Sigmoid colon (tissue), 7 donors: ENCODE measurements at places on chromosomes 4 and X.

- no peak for DNase-seq
These were observed 195.7 kb downstream of the SPATA18 start for GRCh38 chr4:52246827-52247226.

- no peak for DNase-seq
These were observed 15.3 kb downstream of the SEPSECS start for GRCh38 chr4:25144870-25145481.

DNA sequence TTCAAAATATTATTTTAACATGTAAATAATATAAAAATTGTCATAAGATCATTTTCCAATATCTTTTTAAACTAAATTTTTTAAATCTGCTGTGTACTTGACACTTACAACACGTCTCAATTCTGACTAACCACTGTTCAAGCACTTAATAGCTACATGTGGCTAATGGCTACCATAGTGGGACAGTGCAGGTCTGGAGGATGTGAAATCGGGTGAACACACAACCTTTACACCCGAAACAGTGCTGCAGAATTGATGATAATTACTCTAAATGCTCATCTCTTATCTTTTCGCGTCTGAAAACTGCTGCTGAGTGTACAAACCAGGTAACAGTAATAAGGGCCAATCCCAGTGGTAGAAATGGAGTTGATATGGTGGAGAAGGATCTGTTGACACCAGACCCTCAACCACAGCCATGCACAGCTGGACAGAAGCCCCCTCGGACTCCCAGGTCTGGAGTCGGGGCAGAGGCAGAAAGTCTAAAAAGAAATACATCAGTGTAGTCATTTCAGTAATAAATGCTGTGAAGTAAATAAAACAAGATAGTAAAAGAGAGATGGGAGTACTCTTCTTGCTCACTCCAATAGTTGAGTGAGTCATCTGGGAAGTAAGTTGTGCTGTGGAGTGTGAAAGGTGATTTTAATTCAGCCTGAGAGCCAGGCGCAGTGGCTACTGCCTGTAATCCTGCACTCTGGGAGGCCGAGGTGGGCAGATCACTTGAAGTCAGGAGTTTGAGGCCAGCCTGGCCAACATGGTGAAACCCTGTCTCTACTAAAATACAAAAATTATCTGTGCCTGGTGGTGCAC, 150.0 kb downstream of the CBR4 start:
- DNase-seq, result no peak

DNA sequence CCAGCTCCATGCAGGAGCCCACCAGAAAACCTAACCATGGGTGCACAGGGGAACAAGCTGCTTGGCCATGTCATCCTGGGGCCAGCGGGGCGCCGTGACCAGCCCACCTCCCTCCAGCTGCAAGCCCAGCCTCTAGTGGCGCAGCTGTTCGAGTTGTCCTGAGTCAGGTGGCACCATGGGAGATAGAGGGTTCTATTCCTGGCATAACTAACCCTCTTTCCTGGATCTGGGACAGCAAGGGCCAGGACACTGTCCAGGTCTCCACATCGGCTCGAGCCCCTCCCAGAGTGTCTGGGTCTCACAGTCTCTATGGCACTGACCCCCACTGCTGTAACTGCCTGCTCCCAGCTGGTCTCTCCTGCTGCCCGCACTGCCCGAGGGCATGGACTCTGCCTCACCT, 16.7 kb downstream of the ABLIM2 start:
- DNase-seq, result no peak

DNA sequence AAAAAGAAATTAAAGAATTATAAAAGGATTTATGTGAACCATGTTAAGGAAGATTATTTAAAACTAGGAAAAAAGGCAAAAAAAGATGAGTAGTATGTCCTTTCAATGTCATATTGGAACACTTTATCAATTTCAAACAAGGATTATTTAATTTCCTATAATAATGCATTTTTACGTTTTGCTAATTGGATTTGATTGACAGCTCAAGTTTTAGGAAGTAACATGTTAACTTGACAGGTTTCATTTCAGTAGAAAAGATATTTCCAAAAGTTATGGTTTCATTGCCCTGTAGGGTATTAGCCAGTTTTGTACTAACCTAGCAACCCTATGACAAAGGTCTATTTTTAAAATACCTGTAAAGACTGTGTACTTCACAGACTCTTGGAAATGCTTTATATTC, 379.6 kb upstream of the ZFP42 start:
- DNase-seq, result no peak

DNA sequence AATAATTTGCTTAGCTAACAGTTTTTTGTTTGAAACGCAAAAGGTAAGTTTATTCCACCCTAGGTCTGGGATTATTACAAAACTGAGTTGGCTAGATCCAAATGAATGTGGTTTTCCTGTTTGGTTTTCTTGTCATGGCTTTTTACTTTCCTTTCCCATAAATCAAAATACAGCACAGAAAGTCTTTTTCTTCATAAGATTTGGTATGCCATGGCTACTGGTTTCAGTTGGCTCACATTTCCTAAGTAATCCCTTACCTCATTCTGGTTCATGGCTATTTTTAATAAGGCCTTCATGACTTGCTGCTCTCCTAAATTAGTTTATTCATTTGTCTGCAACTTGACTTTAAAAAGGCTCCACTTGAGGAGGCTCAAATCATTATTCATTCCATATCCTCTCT, 12.9 kb upstream of the PAK3 start:
- DNase-seq, result no peak

DNA sequence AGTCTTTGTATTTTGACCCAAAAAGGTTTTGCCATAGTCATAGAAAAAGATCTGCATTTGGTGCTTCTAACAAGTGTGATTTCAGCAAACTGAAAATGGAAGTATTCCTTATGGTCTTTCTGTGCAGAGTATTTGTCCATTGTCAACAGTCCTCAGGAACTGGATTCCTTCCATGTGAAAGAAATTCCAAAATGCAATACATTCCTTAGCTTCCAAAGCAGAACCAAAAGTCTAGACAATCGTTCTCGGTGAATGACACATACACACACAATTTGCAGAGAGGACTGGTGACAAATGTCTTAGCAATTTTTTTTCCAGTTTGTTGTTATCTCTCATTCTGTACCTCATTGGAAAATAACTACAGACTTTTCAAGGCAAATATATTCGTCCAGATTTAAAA, 562.2 kb upstream of the SLIT2 start:
- no peak for DNase-seq

DNA sequence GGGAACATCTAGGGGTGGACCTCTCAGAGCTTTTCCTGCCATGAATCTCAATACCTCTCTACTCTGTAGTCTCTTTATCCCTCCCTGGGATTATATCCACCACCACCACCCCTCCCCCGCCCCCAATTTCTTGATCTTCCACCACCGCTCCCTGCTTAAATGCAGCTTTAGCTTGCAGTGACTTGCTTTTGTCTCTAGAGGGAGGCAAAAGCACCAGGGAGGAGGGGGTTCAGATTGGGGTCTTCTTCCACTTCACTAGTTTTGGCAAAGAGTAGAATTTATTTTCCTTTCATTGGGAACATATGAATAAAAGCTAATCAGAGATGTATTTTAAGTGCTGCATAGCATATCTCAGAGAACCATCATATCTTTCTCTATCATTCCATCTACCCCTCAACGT, 5.5 kb downstream of the ARHGAP36 start:
- DNase-seq, result no peak

- no peak for DNase-seq
These were observed 25.7 kb upstream of the SHISA3 start for GRCh38 chr4:42371305-42372252.

DNA sequence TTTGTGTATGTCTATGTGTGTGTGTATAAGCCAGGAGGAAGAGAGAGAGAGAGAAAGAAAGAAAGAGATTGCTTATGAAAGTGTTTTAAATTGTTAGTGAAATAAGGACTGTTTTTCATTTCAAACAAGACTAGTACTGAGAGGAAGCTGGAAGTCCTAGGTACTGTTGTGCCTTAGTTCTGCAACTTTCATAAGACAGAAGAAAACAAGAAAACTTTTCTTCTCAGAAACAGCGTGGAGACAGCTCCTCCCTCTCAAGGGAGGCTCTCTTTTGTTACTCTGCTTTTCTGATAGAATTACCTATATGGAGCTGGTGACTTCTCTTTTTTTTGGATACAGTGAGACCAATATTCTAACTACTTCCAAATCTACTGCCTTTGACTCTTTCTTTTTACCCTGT, 62.5 kb downstream of the BANK1 start:
- DNase-seq, result no peak

- DNase-seq, result no peak
These were observed 24.0 kb downstream of the ASB9 start for GRCh38 chrX:15245896-15246295.

DNA sequence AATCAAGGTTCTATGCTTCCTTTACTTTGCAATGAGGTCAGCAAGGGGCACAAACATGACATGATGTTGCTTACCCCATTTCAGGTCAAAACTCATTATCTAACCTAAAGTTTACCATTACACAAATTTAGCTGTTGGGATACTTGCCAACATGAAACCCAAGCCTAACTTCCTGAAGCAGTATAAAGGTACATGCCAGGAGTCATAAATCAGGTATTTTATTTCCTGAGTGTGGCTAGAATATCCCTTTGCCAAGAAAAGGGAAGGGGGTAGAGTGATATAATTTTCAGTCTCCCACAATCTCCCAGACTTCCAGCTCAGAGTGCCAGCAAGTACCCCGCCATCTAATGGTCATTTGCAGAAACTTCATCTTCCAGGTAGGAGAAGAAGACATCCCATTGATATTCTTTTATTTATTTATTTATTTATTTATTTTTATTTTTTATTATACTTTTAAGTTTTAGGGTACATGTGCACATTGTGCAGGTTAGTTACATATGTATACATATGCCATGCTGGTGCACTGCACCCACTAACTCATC, 136.6 kb downstream of the NEXMIF start:
- DNase-seq, result no peak

GRCh38 chr4:35325908-35326453, 918.3 kb downstream of the ARAP2 start:
- DNase-seq, result no peak

DNA sequence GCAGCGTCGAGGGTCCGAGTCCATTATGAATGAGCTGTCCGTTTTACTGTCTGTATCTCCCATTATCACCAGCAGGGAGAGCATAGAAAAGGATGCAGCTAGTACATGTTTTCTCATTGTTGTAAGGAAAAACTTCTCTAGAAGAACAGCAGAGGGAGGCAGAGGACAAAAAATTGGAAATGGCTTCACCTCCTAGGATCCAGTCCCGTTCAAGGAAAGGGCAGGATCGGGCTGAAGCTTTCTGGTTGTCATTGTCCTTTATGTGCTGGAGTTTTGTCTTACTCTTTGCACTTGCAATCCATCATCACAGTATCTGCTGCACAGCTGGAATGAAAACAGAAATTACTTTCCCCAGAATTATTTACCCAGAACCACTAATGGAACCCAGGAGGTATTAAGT, 14.7 kb downstream of the NDP start:
- DNase-seq, result no peak

- no peak for DNase-seq
These were observed 1034.8 kb downstream of the PDHA2 start for GRCh38 chr4:96874657-96875056.

DNA sequence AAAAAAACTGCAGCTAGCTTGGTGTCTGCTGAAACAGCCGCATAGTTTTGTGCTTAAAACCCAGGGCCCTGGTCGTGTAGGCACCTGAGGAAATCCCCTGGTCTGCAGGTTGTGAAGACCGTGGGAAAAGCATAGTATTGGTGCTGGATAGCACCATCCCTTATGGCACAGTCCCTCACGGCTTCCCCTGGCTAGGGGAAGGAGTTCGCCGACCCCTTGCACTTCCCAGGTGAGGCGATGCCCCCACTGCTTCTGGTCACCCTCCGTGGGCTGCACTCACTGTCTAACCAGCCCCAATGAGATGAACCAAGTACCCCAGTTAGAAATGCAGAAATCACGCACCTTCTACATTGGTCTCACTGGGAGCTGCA, 1105.1 kb downstream of the STPG2 start:
- no peak for DNase-seq

DNA sequence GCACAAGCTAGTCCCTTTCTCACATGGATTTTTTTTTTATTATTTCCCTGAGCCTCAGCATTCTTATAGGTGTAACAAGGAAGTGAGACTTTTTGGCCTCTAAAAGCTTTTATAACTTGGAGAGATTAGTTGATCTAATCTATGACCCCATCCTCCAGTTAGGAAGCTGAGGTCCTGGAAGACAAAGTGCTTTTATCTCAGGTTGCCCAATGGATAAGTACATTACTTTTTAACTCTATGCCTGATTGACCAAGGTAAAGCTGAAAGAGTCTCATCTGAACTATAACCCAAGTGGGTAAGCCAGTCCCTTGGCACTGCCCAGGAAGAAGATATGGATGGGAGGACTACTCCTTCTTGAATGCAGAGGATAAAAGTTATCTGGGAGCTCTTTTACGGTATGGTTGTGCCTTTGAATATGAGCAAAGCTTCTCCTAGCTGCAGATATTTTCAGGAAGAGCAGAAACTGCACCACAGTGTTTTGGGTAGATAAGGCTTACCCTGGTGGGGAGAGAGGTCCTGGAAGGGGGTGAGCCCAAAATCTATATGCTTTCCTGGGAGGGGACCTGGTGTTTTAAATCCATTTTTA, 40.2 kb downstream of the VSIG4 start:
- DNase-seq, result no peak

- no peak for DNase-seq
These were observed 1531.0 kb downstream of the PCDH7 start for GRCh38 chr4:32251126-32251525.

DNA sequence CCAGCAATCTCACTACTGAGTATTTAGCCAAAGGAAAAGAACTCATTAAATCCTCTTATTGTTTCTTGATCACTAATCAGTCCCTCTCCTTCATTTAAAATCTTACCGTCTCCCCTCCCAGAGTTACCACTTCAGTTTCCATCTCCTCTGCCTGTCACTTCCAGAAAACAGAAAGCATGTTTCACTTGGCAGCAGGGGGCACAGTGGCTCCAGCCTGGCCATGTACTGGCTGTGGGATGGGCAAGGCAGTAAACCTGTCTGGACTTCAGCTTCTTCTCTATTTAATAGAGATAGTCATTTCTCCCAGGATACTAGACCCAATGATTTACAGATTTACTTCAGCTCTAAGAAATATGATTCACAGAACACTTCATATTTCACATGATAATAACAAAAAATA, 63.2 kb downstream of the CD40LG start:
- peak; percentile 67 for DNase-seq

DNA sequence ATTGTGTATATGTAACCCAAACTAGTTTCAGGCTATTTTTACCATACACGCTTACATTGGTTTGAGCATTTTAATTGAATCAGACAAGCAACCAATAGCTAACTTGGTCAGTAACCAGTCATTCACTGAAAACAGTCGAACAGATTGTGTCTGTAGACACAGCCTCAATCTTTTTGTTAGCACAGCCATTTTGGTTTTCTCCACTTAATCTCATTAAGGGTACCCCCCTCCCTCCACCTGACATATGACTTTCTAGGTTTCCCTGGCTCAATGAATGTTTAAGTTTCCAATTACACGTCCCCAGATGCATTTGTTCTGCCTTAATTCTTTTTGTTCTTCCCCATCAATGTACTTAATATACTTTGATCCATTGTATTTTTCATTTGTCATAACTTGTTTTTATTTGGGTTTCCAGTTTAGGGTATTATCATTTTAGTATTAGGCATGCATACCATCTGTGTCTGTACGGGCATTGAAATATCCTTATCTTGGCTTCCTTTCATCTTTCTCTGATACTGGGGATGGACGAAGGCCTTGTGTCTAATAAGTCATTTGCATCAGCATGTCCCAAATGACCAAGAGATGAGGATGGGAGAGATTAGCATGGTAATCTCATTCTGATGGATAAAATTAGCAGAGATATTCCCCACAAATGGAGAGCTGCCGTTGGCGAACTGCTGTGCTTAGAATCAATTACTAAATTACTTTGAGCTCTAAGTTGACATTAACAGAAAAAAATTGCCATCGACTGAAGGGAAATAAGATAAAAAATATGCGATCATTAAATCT, 35.9 kb upstream of the PHOX2B start:
- DNase-seq, result no peak

GRCh38 chr4:91340822-91341221, 962.9 kb upstream of the GRID2 start:
- no peak for DNase-seq
